Substantia nigra (tissue), 51 donors: ENCODE measurements at places on chromosomes 7 and 10.

DNA sequence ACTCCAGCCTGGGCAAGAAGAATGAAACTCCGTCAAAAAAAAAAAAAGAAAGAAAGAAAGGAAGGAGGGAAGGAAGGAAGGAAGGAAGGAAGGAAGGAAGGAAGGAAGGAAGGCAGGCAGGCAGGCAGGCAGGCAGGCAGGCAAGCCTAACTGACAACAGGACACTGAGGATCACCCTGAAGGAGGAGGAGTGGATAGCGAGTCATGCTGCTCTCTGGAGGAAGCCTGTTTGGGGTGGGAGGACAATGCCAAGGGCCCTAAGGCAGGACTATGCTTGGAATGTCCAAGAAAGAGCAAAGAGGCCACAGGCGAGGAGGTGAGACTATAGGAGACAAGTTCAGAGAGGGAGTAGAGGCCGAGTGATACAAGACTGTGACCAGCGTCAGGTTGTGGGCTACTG lies 107.0 kb upstream of the PARD3 start:
- DNase-seq: no peak

DNA sequence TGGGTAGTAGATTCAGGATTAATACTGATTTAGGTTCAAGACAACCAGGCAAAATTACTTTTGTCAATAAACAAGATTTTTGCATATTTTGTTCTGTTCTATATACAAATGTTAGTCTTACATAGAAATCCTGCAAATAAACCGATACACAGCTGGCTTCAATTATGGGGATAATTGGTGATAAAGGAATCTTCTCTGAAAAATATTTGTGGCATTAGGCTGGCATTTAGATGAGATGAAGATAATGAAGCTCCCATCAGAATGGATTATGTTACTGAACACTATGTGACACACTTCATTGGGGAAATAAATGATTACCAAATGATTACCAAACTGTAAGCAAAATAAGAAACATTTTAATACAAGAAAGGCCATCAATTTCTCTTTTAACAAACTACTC lies 65.8 kb downstream of the NT5C2 start:
- DNase-seq: no peak

GRCh38 chr7:112058686-112059085 lies 147.5 kb downstream of the DOCK4 start:
- no peak for DNase-seq

DNA sequence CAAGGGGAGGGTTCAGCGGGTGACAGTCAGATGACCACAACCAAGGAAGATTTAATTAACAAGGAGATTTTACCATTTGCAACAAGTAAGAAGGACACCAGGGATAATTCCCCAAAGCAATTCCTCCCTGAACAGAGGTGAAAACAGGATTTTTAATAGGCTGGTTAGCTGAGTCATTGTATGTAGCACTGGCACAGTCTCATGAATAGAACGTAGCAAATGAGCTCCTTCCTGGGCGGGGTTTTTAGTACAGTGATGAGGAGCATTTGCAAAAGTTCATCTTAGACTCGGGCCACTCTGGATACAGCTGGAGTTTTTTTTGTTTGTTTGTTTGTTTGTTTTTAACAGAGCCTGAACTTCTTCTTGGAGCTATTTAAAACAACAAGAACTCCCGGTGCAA lies 39.0 kb downstream of the TAC1 start:
- no peak for DNase-seq

DNA sequence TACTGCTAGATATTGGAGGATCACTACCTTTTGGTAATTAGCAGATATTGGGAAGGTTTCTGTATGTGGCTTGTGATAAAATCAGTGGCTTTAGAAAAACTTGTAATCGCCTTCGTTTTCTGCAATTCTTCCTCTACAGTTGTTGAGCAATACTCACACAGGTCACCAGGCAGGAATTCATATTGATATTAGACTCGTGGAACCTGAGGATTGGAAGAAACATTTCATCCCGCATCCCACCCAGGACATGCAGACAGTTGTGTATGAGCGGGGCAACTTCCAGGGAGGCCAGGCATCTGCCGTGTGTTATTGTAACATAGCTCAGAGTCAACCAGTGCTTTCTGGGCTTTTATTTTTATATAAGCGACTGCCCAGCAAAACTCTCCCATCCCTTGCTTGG lies 821.3 kb downstream of the LRMDA start:
- no peak for DNase-seq

- no peak for DNase-seq
Observed at GRCh38 chr7:32255036-32255435, 184.8 kb upstream of the PDE1C start.

GRCh38 chr10:29252811-29253689 lies 35.8 kb upstream of the LYZL1 start:
- no peak for DNase-seq

DNA sequence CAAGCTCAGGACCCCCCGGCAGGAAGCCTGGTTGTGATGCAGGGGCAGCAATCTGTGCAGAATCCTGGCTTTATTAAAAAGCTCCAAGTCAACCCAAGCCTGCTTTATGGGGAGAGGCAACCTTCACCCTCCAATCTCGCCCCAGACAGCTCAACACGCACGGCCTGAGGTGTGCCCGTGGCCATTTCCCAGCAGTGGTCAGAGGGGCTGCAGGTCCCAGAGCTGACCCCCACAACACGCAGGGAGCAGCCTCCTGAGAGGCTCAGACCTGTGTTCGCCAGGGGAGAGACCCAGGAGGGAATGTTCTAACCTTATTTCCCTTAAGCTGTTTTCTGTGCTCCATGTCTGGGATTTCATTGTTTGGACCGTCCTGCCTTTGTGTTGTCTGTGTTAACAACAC lies 108.2 kb downstream of the CTBP2 start:
- no peak for DNase-seq

- no peak for DNase-seq
Observed at GRCh38 chr7:79615466-79615865, 162.0 kb upstream of the MAGI2 start.

DNA sequence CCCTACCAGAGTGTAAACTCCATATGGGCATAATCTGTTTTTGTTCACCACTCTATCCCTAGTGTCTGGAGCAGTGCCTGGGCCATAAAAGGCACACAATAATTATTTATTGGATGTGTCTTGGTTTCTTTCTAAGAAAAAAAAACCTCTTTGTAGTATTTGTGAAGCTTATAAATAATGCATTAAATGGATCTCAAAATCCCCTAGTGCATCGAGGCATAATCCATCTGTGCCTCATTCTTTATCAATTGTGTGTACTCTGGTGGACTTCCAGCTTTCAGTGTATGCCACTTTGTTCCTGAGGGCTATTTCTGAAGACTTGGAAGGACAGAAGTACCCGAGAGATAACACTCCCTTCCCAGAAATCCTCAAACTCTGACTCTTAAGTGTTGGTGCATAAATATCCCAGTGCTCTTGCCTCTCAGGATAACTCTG lies 255.0 kb upstream of the PHYHIPL start:
- no peak for DNase-seq

DNA sequence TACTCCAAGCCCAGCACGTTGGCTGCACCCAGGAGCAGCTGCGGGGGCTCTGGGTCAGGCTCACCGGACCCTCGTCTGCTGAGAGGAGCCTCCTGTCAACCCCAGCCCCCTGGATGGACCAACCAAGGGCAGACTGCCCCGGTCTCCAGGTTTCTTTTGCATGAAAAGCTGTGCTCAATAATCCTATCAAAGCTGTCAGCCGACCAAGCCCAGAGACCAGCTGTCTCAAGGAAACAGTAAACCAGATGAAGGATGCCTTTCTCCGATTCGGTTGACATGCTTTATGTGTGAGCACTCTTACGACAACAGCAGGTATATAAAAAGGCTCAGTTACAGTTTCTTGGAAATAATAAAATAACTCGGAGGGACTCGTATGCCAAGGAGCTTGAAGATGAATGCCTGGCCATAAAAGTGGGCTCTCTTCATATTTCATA lies 71.6 kb upstream of the BAIAP2L1 start:
- DNase-seq: no peak

DNA sequence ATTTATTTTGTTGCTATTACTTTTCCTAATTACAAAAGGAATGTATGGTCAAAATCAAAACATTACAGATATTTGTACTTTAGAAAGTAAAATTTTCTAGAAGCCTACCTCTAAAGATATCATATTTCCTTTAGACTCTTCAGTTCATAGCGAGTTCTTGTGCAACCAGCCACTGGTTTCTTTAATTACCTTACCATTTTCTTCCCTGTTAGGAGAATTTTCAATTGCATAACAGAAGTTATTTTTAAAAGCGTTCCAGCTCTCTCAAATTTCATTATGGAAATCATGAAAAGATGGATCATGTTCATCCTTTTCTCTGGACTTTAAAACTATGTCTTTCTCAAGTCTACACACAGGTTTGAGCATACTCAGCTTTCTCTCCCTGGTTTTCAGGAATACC lies 5.0 kb upstream of the TRUB1 start:
- no peak for DNase-seq

DNA sequence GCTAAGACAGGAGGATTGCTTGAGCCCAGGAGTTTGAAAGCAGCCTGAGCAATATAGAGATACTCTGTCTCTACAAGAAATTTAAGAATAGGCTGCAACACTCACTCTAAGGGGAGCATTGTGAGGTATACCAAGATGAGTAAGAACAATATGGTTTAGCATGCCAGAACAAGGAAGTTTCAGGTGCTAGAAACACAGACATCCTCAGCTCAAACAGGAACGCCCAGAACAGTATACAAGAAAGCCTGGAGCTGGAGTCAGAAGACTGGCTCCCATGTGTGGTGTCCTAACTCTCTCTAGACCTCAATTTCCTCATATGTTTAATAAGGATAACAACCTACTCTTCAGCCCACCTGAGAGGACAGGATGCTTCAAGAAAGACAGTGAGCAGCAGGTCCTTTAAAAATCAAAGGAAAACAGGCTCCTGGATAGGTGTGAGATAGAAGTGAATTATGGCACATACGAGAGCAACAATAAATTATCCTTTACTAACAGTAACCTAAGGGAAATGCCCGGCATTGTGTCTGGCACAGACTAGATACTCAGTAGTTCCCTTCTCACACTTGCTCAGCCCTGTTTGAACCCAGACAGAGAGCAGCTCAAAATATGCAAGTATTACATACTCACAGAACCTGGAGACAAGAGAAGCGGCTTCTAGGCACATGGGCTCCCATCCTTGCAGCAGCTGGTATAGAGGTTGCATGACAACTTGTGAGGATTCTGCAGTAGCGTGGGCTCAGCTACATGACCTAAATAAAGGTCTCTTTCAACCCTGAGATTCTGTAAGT lies 45.4 kb downstream of the KAT6B start:
- DNase-seq: no peak

DNA sequence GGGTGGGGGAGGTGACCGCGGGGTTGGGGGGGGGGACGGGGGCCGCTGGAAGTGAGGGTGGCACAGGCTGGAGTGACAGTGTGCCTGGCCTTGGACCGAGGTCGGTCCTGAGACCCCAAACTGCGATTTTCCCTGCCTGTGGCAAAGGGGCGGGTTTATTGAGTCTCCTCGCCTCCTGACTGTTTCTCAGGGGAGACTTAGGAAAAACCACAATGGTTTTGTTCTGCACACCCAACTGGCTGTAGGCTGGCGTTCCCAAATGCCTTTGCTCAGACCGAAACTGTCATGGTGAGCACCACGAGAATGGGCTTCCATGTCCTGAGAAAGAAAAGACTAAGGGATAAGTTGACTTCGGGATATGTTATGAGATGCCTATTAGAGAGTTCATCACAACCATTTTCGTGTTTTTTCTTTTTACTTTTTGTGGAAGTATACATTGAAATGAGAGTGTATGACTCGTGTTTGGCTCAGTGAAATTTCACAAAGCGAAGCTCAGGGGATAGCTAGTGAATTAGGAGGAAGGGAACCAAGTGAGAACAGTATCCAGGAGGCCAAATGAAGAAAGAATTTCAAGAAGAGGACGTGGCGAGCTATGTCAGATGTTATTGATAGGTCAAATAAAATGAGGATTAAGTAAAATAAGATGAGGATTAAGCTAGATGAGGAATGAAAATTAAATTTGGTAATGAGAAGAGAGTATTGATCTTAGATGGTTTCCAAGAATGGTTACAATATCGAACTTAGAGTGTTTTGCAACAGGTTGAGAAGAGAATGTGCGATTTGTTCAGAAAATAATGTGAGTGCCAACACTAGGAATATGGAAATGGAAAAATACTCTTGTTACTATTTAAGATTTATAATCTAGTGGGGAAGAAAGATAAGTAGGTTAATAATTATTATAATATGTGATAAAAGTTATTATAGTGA lies 918 bp downstream of the NET1 start:
- DNase-seq: no peak

- no peak for DNase-seq
Observed at GRCh38 chr7:25216837-25217236, 11.4 kb downstream of the NPVF start.

DNA sequence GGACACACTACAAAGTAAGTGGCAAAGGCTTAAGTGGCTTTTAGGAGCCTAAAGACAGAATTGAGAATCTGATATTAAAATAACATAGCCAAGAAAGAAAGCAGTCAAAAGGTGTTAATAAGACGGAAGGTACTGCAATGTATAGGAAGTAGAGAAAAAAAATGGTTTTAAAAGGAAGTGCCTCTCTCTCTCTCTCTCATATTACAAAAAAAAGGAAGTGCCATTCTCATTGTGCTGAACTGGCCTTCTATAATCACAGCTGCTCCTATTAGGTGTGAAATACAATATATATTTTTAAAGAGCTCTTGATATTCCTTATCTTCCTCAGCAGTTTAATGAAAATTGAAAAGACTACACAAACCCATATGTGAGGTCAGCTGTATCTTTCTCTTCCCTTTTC lies 199.4 kb upstream of the NPVF start:
- DNase-seq: no peak

- peak; percentile 13 for DNase-seq
Observed at GRCh38 chr7:152435384-152436110, at the start of gene KMT2C. KMT2C (minus strand) TSS chr7:152436003; CDS start chr7:152435786, 217 bp downstream.

DNA sequence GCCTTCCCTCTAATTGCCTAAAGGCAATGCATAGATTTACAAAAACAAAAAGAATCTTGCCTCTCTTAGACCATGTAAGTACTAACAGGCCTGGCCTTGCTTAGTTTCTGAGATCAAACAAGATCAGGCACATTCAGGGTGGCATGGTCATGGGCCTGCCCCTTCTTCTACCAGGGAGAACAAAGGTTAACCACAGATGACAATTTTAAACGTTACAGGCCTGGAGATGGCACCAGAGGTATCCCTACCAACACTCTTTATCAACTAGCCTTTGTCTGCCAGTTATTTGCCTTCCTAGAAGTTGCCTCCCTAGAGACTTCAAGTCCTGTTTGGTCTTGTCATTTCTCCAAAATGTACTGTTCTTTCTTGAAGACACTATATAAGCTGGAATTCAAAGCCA lies 252.6 kb downstream of the DOCK4 start:
- DNase-seq: no peak
